D721Med (cell line): ENCODE measurements at places on chromosomes 2 and 18.

GRCh38 chr2:38427936-38428335 is 50.9 kb upstream of the ATL2 start:
- DNase-seq: no peak

GRCh38 chr2:176895158-176895557 is 317.4 kb upstream of the HNRNPA3 start:
- no peak for DNase-seq

DNA sequence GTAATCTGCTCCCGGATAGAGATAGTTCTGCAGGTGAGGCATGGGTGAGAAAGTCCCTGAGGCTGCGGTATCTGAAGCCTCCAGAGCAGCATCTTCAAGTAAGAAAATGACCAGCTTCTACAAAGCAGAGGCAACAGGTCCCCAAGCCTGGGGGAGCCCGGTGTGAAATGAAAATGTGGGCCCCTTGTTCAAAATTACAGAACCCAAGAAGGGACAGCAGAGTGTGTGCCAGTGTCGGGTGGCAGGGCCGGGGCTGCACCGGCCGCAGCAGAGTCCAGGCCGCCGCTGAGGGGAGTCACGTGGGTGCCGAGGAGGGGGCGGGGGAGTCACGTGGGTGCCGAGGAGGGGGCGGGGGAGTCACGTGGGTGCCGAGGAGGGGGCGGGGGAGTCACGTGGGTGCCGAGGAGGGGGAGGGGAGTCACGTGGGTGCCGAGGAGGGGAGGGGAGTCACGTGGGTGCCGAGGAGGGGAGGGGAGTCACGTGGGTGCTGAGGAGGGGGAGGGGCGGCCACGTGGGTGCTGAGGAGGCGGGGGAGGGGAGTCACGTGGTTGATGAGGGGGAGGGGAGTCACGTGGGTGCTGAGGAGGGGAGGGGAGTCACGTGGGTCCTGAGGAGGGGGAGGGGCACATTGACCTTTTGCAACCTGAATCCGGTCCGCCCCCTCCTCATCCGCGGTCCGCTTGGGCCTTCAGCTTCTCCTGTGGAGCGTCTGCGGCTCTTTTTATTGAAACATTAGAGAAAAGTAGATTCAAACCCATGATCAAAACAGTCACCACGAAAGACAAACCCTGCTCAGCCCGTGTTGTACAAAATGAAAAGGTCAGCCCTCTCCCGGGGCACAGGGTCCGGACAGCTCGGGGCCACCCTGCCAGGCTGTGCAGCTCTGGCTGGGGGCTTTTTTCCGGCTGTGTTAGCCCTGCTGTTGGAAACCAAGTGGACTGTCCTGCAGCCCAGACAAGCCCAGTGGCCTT is 10.4 kb downstream of the COLEC11 start:
- no peak for DNase-seq

DNA sequence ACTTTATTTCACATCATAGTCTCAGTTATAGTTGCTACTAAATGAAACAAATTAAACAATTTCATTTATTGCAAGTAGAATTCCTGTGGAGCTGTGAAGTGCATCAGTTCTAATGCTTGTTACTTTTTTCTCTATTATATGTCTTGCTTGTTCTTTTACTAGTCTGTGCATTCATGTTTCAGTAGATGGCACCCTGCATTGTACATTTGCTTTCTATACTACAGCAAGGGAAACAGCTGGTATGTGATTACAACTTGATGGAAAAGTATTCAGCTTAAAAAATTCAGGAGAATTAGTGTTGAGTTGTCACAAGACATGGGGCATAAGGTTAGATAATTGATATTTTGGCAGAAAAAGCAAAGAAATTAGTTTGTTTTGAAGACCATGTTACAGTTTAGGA is 72.3 kb downstream of the TANK start:
- DNase-seq: no peak

DNA sequence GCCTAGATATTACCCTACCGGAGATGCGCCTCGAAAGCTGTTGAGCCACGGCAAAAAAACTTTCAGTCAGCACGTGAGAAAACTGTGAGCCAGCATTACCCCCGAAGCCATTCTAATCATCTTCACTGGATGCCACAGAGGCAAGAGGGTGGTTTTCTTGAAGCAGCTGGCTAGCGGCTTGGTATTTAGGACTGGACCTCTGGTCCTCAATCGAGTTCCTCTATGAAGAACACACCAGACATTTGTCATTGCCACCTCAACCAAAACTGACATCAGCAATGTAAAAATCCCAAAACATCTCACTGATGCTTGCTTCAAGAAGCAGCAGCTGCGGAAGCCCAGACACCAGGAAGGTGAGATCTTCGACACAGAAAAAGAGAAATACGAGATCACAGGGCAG is 52.8 kb upstream of the SLC66A3 start:
- DNase-seq: no peak

DNA sequence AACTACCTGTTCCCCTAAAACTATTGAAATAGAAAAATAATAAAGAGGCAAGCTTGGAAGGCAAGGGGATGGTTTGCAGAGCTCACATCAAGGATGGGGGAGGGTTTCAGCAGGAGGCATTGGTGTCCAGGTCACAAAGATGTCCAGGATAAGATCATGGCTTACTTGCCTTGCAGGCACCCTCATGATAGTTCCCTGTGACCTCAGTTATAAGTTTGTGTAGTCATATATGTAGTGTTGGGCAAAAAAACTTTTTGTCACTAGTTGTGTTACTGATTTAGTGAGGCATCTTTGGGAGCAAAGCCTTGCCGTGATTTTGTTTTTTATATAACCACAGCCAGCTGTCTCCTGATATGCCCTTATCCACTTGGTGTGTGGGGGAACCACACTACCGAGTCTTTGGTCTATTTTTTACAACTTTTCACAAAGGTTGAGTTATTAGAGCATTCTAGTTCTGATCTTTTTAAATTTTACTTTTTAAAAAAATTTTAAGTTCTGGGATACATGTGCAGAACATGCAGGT is 53.3 kb downstream of the IL1R2 start:
- no peak for DNase-seq

DNA sequence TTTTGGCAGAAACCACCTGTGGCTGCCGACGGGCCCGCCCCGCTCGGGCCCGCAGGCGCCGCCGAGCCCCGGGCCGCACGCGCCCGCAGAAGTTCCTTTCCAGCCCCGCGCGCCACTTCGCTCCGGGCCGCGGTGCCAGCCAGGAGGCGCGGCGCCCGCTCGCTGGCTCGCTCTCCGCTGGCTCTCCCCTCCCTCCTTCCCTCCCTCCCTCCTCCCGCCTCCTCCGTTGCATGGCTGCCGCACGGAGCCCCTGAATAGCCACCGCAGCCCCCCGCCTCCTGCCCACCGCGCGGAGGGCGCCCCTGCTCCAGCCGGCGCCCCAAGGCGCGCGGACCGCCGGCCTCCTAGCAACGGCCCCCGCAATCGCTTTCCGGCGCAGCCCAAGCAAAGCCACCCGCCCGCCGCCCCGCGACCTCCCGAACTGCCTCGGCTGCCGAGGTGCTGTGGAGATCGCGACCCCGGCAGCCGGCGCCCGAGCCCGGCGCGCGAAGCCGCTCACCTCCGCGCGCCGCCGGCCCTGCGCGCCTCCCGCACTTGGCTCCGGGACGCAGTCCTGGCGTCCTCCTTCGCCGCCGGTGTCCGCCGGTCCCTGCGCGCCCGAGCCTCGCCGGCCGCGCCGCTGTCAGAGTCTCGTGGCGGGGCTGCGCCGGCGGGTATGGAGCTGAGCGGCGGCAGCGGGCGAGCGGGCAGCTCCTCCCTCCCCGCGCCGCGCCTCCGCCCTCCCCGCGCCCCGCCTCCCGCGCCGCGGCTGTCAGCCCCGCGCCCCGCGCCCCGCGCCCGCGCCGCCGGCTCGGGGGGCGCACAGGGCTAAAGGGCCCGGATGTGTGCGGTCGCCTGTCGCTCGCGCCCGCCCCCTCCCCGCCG is at the start of gene ZBTB7C:
ZBTB7C (minus strand) TSS at position 657 of the 864 bp plus-strand sequence.
- peak; percentile 37 for DNase-seq

GRCh38 chr2:178413472-178414265 is 37.3 kb downstream of the PRKRA start:
- no peak for DNase-seq
